Nephron progenitor cell (in vitro differentiated cells): ENCODE measurements at places on chromosomes 6 and 20.

DNA sequence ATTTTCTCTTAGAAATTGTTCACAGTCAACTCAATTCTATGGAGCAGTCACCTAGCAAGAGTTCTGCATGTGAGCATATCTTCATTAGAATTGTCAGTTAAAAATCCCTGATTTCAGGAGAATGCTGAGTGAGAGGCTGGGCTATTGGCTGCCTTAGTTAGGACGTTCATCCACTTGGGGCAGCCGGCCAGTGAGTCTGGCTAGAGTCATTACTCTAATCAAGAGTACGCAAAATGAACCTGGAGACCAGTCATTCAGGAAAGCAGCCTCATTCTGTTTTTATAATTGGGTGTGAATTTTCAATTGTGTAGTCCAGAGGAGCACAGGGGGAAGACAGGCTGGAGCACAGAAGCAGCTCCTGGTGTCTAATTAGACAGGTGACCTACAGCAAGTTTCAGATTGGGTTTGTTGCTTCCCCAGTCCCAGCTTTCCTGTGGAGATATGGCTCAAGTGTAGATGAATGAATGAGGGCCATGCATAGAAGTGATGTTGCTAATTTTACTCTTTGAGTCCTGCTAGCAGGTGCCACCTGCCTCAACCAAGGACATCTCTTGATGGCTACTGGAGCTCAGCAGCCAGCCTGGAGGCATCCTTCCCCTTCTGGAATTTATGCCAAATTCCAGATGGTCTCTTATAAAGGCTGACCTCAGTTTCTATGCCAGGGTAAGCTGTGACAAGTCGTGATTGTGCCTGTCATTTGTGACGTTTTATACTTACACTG lies 265.7 kb downstream of the NKAIN2 start:
- no peak for DNase-seq

DNA sequence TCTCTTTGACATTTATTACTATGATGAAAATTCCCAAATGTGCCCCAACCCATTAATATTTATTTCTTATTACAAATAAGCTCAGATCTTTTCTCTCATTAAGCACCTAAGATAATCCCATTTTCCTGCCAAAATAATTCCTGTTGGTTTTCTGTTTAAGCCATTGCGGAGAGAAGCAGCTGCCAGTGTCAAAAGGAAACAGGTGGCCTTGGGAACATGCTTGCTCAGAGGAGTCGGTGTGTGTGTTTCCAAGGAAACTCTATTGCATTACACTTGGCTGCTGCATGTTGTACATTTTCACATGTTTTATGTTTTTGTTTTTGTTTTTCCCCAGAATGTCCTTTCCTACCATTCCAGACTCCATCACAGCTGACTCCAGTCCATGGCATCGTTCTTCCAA lies 56.4 kb downstream of the CD24 start:
- DNase-seq = no peak

GRCh38 chr6:133242637-133243585 lies 1.8 kb downstream of the EYA4 start:
- peak; percentile 43 for DNase-seq

DNA sequence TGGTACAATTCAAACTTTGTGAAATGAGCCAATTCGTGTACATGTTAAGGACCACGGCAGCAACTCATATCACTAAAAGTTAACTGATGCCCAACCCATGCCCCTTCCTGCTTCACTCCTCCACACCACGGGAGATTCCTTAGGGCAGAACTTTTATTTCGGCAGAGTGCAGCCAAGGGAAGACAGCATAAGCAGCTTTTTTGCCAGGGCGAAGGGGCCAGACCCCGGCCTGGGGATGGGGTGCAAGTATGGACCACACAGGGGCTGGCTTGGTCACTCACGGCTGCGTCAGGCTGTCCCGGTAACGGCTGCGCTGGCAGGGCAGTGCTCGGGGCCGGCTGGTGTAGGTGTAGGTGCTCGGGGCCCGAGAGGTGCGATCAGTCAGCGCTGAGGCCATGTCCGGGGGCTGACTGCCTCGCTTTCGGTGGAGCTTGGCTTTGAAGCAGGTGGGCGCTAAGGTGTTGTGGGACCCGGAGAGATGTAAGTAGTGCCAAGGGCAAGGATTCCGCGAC lies 792 bp downstream of the RSPH3 start:
- DNase-seq = no peak

GRCh38 chr6:161200610-161201370 lies 73.1 kb downstream of the AGPAT4 start:
- DNase-seq = no peak

- DNase-seq = no peak
Measured at GRCh38 chr6:11921017-11921438, 91.1 kb upstream of the HIVEP1 start.

GRCh38 chr6:166032366-166033200 lies 135.1 kb downstream of the TBXT start:
- DNase-seq = no peak

- no peak for DNase-seq
Measured at GRCh38 chr6:139402876-139403386, 28.5 kb upstream of the CITED2 start.

GRCh38 chr20:43837856-43838702 lies 76.6 kb upstream of the TOX2 start:
- DNase-seq = no peak

- no peak for DNase-seq
Measured at GRCh38 chr20:45822857-45823256, 4.3 kb downstream of the TNNC2 start.

DNA sequence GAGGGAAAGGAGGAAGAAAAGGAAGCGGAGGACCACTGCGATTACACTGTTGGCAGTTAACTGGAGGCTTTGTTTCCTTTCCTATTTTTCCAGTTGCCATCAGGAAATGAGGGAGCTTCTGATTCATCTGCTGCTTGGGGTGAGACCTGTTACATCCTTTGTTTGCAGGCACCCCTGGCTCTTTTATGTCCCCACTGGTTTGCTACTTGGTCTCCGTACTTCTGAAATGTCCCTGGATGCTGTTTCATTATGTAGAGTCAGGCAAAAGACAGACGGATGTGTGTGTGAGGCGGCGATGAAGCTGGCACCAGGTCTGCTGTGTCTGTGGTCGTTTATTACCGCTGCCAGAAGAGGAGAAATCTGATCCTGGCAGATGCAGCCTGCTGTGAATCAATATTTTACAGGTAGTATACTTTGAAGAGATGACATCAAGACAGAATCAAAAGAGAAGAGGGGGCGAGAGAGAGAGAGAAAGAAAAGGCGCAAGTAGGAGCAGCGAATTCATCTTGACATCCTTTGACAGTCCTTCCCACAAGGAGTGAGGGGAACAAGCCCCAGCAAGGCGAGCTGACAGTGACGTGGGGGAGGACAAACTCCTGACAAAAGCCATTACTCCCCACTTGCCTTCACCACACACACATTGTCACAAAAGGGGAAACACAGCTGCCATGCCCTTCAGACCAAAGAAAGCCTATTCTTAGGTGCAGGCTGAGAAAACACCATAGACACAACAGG lies 145.9 kb upstream of the FBXL4 start:
- DNase-seq = peak; percentile 8

- DNase-seq = no peak
Measured at GRCh38 chr6:15116889-15117288, 129.0 kb upstream of the JARID2 start.
